ENCODE measurements at places on chromosomes 2 and 18.

GRCh38 chr18:67771271-67771670, 254.8 kb upstream of the DSEL start:
- DNase-seq, result no peak

DNA sequence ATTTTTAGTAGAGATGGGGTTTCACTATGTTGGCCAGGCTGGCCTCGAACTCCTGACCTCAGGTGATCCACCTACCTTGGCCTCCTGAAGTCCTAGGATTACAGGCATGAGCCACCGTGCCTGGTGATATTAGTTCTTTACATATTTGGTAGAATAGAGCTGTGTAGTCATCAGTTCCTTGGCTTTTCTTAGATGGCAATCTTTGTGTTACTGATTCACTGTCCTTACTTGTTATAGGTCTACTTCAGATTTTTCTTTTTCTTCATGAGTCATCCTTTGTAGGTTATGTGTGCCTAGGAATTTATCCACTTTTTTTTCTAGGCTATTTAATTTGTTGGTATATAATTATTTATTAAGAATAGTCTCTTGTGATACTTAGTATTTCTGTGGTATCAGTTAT, 30.3 kb upstream of the ZSWIM2 start:
- no peak for DNase-seq

DNA sequence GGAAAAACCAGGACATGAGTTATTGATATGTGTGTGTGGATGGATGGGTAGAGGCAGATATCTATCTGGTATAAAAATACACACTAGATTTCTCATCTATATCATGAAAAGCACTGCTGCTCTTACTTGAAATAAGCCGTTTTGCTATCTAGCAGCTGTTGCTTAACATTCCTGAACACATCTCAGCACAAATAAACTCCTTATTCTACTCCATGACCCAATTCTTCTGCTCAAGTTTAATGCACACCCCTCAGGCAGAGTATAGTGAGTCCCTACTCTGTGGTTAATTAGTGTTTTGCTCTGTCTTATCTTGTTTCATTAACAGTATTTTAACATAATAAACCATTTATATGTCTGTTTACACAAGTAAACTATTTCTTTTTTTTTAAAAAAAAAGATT, 134.2 kb downstream of the CBLN2 start:
- DNase-seq, result no peak

DNA sequence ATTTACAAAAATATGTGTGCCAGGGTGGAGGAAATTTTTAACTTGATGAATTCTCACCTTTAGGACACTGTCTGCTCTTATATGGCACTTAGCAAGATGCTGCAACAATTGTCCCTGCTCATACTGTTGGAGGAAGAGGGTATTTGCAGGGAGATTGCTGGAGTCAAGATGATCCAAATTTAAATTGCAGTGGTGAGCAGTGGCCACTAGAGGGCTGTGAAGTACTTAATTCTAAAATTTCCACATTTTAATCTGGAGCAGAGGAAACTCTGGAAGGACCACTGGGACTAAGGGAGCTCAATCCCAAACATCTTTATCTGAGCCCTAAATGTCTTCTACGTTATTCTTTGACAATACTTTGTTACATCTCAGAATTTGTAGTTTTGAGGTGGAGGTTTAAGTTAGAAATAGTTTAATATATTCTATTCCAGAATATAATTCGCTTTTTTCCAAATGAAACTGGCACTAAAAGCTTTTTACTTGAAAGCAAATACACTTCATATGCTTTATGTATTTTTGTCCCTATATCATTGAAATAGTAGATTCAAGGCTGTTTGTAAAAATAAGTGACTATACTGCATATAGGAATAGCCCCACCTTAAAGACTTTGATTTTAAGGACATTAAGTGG, 33.0 kb upstream of the PTH2R start:
- DNase-seq, result no peak

DNA sequence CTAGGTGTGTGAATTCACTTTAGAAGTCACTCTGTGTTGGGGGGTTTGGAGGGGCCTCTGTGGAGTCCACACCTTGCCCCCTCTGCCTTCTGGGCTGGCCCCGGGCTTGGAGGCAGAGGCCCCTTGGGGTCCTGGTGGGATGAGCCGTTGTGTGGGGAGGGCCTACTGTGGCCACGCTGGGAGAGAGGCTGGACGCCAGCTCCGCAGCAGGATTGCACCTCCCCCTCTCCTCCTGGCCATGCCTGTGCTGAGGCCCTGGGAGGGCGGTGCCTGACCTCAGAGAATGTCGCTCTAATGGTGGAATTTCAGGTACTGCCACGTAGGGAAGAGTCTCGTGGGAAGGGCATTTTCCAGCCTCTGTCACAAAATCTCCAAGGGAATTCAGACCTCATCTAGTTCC, 237.0 kb downstream of the ATAD2B start:
- DNase-seq, result no peak

DNA sequence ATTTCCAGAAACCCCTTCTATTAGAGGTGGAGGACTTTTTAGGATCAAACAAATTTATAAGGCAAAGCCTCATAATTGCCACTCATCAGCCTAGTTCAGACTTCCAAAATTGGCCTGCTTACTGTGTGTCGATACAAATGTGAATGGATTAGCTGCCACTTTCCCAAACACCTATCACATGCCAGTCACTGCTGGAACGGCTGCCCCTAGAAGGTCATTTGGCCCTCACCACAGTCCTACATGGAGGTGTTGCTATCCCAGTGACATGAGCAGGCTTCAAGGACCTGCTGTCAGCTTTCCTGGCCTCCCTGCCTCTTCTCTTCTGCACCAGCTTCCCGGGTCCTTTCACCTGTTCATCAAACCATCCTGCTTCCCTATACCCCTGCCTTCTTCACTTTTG, 279.2 kb upstream of the SKOR2 start:
- no peak for DNase-seq

- no peak for DNase-seq
Measured at GRCh38 chr2:118968042-118968441, 26.0 kb downstream of the MARCO start.

DNA sequence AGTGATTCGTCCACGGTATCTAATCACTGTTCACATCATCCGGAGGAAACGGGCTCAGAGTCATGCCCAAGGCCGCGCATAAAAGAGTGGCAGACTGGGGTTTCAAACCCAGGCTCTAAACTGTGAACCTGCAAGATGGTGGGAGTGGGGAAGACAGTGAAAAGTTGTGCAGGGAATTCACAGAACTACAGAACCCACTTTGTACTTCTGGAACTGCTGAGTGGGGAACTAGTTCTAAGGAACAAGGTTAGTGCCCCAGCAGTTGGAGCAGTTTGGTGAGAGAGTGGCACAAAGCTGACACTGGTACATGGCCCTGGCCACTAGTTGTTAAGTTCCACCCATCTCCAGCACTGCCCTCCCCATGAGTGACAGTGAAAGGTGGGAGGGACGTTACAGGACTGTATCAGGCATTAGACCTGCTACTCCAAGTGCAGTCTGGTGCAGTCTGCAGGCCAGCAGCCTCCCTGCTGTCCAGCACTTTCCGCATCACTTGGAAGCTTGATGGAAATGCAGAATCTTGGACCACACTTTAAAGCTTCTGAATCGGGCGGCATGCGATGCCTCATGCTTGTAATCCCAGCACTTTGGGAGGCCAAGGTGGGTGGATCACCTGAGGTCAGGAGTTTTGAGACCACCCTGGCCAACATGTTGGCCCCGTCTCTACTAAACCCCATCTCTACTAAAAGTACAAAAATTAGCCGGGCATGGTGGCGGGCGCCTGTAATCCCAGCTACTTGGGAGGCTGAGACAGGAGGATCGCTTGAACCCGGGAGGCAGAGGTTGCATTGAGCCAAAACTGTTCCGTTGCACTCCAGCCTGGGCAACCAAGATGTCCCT, 47.3 kb downstream of the C2orf42 start:
- DNase-seq, result no peak

DNA sequence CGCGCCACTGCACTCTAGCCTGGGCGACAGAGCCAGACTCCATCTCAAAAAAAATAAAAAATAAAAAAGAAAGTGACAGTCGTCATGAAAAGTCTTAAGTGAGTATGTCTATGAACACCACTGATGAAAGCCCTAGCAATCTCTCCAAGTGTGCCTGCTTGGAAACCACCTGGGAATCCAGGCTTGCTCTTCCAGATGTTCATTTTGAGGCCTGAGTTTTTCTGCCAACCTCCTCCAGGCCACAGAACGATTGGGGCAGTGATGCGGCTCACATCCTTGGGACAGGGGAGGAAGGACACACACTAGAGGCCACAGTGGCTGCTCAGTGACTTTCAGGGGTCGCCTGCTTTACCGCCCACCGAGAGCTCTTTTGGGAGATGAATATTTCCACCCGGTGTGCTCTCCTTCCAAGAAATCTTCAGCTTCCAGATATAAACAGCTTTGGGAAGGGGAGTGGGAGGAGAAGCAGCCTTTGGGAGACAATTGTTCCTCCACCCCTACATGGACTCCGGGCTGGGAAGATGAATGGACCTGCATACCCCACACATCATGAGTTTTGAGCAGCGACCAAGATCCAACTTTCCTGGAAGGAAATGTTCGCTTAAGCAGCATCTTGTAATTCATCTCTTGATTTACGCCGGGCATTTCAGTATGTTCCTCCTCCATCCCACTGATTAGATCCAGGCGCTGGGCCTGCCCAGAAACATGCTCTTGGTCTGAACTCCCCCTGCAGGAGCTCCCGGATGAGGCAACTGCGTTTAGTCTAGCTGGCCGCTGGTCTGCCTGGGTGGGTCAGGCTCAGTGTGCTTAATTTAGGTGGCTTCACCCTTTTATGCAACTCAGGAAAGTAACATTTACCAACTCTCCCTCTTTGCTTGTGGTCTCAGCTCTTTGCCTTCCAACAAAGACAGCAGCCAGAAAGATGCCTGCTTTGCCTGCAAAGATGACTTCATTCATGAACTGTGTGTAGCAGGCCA, 6.2 kb upstream of the ARMC9 start:
- peak; percentile 77 for DNase-seq

DNA sequence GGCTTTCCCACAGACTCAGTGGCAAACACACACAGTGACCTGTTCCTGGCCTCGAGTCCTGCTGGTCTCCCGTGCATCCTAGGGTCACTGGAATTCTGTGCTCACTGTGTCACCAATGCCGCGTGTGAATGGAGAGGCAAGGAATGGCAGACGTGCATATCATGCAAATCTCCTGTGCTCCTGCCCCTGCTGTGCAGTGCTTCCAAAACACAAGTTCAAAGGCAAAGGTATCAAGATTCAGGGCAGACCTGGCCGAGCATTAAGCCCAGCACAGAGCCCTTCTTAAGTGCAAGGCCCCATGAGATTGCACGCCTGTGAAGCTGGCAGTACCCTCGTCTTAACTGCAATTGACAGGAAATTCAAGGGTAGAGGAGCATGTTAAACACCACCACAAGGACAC, 129.1 kb downstream of the NDUFA10 start:
- peak; percentile 42 for DNase-seq

DNA sequence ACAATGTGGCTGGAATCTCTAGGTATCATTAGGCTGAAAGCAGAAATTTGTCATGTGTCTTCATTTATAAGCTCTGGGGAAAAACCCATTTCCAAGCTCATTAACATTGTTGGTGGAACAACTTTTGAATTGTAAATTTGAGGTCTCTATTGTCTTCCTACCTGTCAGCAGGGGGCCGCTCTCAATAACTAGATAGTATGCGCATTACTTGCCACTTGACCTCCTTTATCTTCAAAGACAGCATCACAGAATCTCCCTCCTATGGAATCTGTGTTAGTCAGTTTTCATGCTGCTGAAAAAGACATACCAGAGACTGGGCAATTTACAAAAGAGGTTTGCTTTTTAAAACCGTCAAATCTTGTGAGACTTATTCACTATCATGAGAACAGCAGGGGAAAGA, 223.1 kb downstream of the CALCRL start:
- DNase-seq, result no peak

DNA sequence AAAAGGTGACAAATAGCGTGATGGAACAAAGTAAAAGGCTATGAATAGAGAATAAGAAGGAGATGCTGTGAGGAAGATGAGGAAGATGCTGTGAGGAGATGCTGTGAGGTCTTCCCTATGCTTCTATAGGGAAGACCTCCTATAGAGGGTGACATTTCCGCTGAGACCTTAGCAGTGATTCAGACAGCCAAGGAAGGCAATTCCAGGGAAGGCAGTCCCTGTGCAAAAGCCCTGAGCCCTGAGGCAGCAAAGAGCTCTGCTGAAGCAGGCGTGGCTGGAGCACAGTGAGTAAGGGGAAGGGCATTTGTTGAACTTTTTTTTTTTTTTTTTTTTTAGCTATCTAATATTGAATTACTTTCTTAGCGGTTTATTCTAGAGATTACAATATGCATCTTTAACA, 142.7 kb upstream of the FOSL2 start:
- no peak for DNase-seq

- peak; percentile 66 for DNase-seq
Measured at GRCh38 chr2:24821433-24821891, 28.2 kb downstream of the CENPO start.

DNA sequence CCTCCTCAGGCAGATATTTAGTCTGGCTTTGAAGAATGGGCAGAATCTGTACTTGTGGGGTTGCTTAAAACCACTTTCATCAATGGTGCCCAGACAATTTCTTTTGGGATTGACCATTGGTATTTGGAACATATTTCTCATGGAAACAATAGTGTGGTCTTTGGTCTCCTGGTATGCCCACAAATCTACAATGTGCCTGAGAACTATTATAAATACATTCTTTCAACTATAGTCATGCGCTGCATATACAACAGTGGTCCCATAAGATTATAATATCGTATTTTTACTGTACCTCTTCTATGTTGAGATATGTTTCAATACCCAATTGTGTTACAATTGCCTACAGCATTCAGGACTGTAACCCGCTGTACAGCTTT, 34.8 kb upstream of the PPP4R1 start:
- no peak for DNase-seq

DNA sequence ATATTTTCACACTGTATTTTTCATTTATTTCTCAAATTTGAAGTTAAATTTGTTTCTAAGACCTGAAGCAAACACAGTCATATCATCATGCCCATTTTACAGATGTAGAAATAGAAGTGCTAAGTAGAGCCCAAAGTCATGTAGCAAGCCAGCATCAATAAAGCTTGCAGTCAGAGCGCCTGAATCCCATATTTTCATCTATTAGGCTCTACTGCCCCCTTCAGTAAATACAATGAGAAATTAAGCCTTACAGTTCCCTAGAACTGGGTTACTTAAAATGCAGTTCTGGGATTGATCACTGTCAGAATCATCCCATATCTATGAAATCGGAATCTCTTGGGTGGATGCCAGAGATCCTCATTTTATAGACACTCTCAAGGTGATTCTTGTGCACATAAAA, 419.9 kb downstream of the TGIF1 start:
- no peak for DNase-seq

GRCh38 chr2:83103613-83104012, 1355.5 kb downstream of the SUCLG1 start:
- no peak for DNase-seq

All from type B pancreatic cell (in vitro differentiated cells).